ENCODE measurements at places on chromosomes 7 and 10. TPM values are rescaled to one million over a fixed set of nuclear protein-coding genes. Genes with fewer than 3 reads are reported as not detected.

DNA sequence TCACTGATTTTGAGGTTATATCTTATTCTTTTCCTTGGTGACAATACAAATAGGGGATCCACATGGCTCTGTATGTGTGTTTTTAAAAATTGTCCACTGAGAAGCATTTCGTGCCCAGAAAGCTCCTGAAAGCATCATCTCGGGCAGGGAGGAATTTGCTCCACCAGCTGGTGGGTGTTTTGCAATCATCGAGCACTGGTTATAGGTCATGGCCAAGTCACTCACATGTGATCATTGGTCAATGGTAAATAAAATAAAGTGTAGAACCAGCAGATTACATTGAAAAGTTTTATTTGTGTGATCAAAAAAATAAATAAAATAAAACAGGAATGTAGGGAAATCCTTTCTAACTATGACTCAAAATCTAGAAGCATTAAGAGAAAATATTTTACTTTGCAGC lies 23.0 kb upstream of the SNX13 start:
- no peak for DNase-seq

- peak; percentile 41 for DNase-seq
Measured at GRCh38 chr10:9992661-9993060, 1025.0 kb upstream of the CELF2 start.

GRCh38 chr10:132942101-132943057 lies at the start of gene CFAP46:
Gene CFAP46 (minus strand): TSS chr10:132942570. CDS start chr10:132942484, 86 bp downstream.
- DNase-seq: peak; percentile 81

OPN1SW gene
- not detected for total RNA-seq

DNA sequence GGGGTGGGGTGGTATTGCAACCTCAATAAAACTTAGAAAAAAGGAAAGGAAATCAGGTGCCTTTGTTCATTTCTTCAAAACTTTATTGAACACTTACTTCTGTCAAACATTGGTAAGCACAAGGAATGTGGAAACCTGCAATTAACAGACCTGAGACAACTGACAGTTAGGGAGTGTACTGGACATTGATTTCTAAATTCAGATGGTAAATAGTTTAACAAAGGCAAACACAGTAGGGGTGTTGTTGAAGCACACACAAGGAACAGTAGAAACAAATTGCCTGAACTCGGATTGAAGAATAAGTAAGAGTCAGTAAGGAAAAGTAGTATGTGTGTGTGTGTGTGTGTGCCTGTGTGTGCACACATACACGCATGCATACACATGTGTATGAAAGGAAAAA lies 108.6 kb downstream of the CSTF2T start:
- DNase-seq: no peak

- peak; percentile 48 for DNase-seq
Measured at GRCh38 chr10:21368728-21369425, 156.6 kb downstream of the SKIDA1 start.

DNA sequence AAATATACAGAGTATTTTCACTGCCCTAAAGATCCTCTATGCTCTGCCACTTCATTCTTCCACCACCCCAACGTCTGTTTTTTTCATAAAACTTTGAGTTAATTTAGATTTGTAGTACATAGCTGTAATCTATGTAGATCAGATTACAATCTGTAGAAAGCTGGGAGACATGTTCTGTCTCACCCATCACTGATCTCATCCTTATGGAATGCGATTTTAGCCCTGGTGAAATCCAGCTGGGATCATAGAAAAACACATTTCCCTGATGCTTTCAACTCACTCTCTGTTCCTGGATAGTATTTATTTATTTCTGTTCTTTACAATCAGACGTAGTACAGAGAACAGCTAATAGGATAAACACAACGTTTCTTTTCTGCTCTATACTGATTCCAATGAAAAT lies 521.0 kb downstream of the KIF20B start:
- DNase-seq: peak; percentile 52

DNA sequence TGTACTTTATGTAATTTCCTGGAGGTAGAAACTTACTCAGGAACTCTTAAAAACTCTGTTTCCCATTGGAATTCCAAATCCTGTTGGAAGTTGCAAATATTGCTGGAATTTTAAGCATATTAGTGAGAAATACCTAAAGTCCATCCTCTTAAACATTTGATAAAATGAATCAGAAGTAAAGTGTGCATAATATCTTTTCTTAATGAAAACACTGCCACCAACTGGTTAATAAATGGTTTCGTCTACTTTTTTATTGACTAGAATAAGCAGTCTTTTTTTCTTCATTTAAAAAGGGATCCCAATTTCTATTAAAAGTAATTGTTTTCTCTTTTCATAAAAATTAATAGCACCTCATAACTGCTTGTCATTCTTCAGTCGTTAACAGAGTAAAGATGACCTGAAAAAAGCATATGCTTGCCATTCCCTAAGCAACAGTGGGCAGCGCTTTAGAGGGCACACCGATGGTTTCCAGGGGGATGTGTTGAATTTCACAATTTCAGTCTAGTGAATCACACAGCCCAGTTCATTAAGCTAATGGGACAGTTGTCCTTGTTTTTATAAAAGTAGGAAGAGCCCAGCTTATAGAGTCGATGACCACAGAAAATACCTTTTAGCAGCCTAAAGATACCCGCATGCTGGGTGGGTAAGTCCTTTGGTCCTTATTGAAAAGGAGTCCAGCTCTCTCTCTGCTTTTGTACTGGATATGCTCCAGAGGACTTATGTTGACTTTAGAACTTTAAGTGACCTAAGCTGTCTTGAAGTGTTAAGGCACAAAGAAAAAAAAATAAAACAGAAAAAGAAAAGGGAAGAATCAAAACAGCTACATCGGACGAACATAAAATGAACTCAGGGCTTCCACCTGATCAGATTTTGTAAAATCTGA lies 28.5 kb downstream of the NPS start:
- DNase-seq: peak; percentile 18

- DNase-seq: no peak
Measured at GRCh38 chr7:98360221-98361130, 40.4 kb downstream of the BAIAP2L1 start.

- DNase-seq: peak; percentile 53
Measured at GRCh38 chr10:32161586-32161985, 105.4 kb upstream of the KIF5B start.

HMX3 gene
- total RNA-seq: not detected

- DNase-seq: no peak
Measured at GRCh38 chr7:155862123-155862892, 50.0 kb upstream of the SHH start.

DNA sequence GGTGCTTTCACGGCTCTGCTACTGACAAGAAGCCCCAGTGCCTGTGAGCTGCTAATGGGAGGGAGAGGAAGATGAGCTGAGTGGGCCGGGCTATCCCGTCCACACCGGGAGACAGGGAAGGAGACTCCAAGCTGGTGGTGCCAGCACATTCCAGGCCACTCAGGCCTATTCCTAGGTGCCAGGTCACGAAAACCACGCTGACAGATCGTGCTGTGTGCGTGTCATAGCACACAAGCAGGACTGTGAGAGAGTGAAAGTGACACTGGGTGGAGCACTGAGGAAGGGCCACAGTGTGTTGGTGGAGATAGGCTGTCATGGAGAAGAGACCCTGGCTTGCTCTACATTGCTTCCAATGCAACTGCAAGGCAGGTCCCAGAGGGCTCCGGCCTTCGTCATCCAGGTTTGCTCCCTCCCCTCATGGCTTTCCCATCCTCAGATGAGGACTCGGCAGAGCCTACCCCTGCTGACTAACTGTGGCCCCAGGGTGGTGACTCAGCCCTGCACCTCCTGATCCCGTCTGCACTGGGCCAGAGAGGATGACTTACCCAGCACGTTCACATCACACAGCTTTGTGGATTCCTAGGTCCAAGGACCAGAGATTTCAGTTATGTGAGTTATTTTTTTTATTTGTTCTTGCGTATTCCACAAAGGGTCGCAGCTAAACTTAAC lies 167.3 kb downstream of the EGFR start:
- DNase-seq: no peak

- no peak for DNase-seq
Measured at GRCh38 chr7:16668978-16669377, 23.0 kb downstream of the BZW2 start.

- no peak for DNase-seq
Measured at GRCh38 chr10:14102056-14102455, 228.7 kb downstream of the FRMD4A start.

Data from muscle of leg (tissue), 16 donors.